ENCODE measurements at places on chromosomes 5 and 9.

- DNase-seq, result no peak
Observed at GRCh38 chr5:134374232-134374631, 2.9 kb downstream of the UBE2B start.

DNA sequence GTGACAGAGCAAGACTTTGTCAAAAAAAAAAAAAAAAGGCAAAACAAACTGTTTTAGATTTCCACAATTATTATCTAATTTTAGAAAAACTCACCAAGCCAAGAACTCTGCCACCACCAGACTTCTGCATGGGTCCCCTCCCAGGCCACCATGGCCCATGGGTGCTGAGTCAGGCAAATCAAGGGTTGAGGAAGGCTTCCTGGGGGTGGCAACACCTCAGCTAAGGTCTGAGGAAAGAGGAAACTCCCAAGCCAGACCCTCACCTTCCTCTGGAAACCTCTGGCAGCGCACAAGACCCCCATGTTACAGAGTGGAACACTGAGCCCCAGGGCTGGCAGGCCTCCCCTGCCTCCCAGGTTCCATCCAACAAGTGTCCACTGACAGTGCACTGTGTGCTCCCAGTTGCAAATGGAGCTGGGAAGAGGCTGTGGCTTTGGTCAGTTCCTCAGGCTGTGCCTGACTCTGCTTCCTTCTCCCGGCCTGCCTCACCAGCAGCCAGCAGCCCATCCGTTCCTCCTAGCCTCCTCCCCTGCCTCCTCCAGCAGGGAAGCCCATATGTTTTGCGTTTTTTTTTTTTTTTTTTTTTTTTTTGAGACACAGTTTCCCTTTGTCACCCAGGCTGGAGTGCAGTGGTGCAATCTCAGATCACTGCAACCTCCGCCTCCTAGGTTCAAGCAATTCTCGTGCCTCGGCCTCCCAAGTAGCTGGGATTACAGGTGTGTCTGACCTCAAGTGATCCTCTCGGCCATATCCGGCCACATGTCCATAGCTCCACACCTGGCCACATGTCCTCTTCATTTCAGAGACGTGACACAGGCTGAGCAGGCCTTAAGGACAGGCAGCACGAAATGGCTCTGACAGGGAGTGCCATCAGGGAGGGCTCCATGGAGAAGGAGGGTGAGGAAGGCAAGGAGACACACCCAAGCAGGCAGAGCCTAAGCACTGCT is 3.5 kb upstream of the SUSD3 start:
- no peak for DNase-seq

GRCh38 chr9:137423514-137424291 is 510 bp downstream of the NOXA1 start:
- DNase-seq, result no peak

DNA sequence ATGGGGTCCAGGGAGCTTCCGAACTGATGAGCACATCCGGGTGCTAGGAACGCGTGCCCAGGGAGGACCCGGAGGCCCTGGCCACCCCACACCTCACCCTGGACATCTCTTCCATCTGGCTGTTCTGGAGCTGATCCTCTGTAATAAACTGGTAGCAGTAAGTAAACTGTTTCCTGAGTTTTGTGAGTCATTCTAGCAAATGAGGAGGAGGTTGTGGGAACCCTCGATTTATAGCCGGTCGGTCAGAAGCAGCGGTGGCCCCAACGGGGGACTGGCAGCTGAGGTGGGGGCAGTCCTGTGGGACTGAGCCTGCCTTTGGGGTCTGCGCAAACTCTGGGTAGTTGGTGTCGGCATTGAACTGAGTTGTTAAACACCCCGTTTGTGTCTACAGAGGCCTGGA is 15.4 kb upstream of the UBAC1 start:
- DNase-seq, result no peak

DNA sequence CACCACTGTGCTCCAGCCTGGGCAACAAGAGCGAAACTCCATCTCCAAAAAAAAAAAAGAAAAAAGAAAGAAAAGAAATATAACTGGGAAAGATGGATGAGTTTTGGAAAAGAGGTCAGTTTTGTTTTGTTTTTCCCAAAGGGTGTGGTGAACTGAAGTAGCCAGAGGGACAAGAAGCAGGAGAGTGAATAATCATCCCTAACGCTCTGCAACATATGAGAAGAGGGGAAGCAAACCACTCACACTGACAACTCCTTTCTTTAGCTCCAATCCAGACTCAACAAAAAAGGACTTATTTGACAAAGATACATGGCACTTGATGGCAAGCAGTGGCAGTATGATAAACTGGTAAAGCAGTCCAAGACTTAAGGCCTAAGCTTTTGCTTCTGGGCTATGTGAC is 176.1 kb upstream of the HMHB1 start:
- DNase-seq, result no peak

DNA sequence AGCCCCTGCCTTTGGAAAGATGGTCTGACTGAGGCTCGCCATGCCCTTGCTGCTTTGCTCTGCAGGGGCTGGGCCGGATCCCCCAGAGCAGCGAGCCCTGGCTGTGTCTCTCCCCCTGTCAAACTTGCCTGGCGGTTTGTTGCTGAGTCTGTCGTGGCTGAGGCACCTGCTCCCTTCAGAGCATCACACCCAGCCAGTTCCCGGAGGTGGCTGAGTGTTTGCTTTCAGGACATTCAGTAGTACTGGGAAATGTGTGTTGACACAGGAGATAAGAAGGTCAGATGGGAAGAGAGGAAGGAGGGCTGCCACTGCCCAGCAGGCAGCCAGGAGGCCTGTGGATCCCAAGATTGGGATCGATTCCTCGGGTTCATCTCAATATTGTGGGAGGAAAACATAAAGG is 62.9 kb downstream of the GADD45G start:
- no peak for DNase-seq

GRCh38 chr5:121870489-121870888 is 18.8 kb downstream of the FTMT start:
- no peak for DNase-seq

- DNase-seq, result no peak
Observed at GRCh38 chr5:170087168-170087817, 18.4 kb upstream of the FOXI1 start.

DNA sequence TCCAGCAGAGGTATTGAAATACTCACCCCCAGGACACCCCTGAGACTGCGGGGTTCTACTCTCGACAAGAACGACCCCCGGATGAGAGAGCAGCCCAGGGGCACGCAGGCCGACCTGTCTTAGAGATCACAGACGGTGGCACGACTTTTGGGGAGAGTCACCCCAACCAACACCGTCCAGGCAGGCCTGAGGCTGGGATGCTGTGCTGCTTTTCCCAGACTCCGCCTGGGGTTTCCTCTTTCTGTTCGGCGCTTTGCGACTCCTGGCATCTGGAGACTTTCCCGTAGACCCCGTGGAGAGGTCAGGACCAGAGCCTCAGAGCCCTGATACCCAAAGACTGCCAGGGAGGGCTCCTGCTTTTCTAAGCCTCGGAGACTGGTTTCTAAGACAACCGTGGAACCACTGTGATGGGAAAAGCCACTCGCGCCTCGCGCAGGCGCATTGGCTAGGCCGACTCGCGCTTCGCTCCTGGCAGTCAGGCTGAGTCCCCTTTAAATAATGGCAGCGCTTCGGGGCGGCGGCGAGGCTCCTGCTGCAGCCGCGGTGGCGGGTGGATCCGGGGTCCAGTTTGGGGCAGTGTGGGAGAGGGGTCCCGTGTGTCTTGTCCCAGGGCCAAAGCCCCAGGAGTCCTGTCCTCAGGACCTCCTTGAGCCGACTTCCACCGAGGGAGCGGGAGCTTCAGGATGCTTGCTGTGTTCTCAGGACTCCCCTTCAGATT is 484.0 kb downstream of the SPATA31A7 start:
- DNase-seq, result no peak

- no peak for DNase-seq
Observed at GRCh38 chr5:6733411-6734242, 20.4 kb downstream of the TENT4A start.

DNA sequence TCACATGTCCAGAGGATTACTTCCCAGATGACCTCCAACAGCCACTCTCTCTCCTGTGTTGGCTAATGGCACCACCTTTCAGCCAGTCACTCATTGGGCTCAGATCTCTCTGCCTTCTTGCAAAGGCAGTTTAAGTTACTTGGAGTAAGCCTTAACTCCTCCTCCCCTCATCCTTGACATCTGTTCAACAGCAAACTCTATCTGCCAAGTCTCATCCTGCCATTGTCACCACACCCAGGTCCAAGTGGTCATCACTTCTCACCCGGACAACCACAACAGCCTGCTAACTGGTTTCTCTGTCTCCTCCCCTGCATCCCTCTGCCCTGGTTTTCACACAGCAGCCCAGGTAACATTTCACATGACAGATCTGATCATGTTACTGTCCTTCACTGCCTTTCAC is 58.5 kb downstream of the DCP2 start:
- no peak for DNase-seq

GRCh38 chr5:68295772-68296171 is 80.2 kb downstream of the PIK3R1 start:
- DNase-seq, result no peak

GRCh38 chr5:123429993-123430392 is 6.8 kb upstream of the CEP120 start:
- peak; percentile 67 for DNase-seq

- DNase-seq, result peak; percentile 96
Observed at GRCh38 chr5:77893225-77893860, 117.2 kb upstream of the TBCA start.

DNA sequence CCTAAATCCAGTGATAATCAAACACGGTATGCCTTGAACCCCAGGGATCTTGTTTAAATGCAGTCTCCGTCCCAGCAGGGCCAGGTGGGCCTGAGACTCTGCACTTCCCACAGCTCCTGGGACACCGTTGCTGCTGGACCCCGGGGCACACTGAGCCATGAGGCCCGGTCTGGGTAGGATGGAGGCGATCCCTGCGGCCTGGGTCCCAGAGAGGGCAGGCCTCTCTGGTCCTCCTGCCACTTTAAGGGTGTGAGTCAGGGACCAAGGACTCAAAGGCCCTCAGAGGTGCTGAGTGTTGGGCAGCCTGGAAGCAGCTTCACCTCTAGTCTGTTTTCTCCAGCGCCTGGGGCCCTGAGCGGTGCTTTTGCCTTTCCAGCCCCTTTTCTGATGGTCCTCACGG is 34.1 kb upstream of the SLC9A3 start:
- no peak for DNase-seq

DNA sequence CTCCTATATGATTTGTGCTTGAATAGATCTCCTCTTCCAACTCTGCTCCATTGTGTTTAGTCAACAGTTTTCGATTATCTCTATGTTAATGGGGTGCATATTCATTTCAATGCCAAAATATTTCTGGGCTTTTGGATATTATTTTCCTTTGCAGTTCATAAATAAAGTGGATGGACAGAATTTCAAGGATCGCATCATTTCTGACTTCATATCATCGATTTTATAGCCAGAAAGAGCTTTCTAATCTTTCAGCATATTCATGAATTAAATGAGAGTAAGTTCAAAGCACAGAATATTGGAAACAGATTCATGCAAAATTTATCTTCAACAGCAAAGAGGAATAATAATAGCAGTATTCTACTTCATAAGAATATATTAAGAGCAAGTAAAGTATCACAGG is 60.0 kb upstream of the MINAR2 start:
- DNase-seq, result no peak

GRCh38 chr5:92969191-92969780 is 611.7 kb downstream of the NR2F1-AS1 start:
- DNase-seq, result no peak

DNA sequence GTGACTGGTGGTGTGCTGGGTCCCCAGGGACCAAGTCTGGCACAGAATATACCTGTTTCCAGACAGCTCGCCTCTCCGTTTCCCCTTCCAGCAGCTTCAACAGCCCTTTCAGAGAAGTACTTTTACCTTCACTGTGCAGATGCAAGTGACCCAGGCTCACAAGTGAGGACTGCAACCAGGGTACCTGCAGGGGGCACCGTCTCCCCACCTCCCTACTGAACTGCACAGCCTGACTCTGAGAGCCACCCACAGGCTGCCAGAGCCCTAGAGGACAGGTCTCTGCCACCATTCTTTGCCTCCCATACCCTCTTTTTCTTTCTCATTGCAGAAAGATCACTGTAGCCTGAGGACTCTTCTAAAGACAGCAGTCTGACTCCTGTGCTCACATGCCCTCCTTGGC is 15.4 kb downstream of the IL9 start:
- DNase-seq, result no peak

DNA sequence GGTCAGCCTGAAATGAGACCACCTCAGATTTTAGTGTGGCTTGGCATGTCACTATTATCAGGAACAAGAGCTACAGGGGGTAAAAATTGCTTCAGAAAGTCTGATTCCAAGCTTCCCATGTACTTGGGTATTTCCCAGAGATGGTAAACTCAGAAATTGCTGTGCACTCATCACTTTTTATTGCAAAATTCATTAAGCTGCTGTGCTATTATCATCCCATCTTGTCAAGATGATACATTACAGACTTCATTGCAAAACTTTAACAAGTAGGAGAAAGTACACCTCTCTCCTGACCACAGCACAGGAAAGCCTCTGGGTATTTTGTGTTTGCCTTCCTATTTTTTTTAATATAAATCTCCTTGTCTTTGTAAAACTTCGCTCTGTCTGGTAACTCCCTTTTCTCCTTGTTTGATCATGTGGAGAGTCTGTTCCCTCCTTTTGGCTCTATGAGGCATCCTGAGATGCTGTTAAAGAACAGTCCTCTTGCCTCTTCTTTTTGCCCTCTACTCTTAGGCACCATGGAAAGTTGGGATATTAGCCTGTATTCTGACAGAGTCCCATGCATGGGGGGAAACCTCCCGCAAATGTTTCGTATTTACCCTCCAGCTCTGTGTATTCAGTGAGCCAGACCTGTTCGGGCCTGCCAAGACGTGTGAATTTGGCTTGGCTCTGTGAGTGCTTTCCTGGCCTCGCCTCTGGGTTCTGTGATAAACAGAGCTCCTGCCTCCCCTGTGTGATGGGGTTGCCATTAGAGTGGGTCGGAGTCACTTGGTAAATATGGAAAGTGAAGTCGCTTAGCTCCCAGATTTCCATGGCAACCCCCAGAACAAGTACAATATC is 260.7 kb downstream of the NR3C1 start:
- DNase-seq, result no peak
